ENCODE measurements at places on chromosomes 12 and 14.

GRCh38 chr12:54996205-54996604 lies 11.6 kb upstream of the TESPA1 start:
- DNase-seq, result no peak

- peak; percentile 90 for DNase-seq
Measured at GRCh38 chr12:122399592-122400373, 22.7 kb downstream of the CLIP1 start.

DNA sequence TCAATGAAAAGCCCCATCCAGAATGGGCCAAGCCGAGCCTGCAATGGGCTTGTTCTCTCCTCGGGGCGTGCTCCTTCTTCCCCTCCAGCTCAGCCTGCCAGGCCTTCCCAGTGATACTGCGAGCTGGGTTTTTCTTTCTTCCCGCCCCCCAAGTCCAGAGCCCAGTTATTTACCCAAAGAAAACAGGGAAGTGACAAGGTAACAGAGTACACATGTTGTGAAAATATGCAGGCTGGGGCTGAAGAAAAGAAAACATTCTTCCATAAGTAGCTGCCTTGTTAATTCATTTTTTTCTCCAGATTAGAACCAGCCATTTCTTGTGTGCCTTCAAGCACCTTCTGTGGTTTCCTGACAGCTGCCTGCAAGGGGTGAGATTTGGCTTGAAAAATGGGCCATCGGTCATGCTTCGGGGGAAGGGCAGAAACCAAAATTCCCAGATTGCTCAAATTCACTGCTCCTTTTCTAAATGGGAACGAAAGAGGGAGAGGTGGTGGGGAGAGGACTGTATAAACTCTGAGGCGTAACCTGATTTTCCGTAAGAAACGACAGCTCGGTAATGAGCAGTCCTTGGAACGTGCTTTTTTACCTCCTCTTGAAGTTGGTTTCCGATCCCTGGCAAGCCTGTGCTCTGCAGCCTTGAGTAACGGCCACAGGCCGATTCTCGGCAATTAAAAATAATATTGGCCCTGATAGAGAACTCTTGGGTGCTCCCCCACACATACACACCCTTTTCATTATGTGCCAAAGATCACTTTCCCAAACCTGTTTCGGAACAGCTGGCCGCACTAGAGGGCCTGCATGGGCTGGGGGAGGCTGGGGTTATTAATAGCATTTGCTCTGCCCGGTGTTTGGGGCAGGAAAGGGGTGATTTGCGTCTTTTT lies 229.4 kb downstream of the ZFP36L1 start:
- DNase-seq, result peak; percentile 79

DNA sequence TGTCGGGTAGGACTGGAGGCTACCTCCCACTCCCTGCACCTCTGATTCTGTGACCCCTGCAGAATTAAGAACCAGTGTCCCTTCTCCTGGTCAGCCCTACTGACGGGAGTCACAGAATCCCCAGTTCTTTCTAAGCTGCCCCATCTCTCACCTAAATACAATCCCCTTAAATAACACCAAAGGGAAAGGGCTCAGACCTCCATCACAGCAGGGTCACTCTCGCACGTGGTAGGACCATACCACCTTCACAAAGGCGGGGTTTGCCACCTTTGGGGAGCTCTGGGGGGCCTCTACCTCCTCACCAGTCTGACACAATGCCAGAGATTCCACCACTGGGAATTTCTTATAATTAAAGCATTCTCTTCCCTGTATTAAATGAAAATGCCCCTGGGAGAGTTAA lies 35.6 kb downstream of the DAD1 start:
- DNase-seq, result no peak

- no peak for DNase-seq
Measured at GRCh38 chr12:51636581-51636980, 45.5 kb downstream of the SCN8A start.

- no peak for DNase-seq
Measured at GRCh38 chr12:7884689-7885088, 12.0 kb upstream of the SLC2A14 start.

DNA sequence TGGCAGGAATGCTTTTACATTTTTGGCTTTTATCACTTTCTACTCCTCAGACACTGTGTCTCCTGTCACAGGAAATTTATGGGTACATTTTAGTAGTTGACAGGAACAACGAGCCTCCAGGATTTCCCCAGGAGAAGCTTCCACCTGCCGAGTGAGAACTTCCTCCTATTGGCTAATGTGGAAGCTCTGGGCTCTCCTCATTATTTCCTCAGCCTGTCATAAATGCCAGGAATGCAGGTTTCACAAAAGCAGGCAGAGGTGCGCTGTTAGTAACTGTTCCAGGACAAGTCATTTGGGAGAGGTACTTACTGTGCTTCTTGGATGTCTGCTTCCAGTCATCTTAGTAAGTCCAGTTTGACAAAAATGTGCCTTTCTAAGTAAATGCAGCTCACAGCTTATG lies 19.1 kb upstream of the DCP1B start:
- DNase-seq, result no peak

GRCh38 chr12:107284692-107285091 lies 191.3 kb upstream of the CRY1 start:
- no peak for DNase-seq

DNA sequence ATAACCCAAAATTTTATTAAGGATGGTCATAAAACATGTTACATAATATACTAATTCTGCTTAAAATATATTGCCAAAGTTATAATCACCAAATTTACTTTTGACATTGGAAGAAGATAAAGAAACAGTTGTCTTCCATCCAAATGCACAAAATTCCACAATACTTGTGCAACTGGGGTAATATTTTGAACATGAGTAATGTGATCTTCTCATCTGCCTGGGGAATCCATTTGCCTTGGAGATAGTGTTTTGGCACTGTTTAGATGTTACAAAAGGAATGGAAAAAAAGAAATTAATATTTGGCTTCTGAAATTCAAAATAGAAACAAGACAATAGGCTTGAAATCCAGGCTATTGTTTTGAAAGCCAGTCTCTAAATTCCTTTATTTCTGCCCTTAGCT lies 9.1 kb downstream of the GPR19 start:
- no peak for DNase-seq

- no peak for DNase-seq
Measured at GRCh38 chr14:106044949-106045596, 518.7 kb downstream of the TMEM121 start.

DNA sequence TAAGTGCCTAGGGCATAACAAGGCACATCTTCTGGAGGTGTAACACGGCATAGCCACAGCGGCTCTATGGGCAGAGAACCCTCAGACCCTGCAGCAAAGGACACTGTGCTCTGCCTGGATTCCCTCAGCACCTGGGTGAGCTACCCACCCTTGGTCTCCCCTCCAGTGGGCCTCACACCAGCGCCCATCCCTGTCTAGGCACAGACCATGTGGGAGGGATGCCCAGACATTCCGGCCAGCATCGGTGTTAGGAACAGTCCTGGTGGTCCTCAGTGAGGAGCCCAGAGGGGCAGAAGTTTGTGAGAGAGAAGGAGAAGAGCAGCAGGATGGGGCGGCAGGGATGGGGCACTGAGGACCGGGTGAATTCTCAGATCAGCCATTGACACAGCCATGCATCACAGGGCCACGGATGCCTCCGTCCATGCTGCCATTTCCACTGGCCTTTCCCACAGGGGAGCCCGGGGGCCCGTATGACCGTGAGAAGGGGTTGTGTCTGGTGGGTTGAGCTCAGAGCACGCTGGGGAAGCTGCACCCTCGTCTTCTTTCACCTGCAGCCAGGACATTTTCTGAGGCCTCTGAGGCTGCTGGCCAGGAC lies 282.7 kb upstream of the SFSWAP start:
- no peak for DNase-seq

DNA sequence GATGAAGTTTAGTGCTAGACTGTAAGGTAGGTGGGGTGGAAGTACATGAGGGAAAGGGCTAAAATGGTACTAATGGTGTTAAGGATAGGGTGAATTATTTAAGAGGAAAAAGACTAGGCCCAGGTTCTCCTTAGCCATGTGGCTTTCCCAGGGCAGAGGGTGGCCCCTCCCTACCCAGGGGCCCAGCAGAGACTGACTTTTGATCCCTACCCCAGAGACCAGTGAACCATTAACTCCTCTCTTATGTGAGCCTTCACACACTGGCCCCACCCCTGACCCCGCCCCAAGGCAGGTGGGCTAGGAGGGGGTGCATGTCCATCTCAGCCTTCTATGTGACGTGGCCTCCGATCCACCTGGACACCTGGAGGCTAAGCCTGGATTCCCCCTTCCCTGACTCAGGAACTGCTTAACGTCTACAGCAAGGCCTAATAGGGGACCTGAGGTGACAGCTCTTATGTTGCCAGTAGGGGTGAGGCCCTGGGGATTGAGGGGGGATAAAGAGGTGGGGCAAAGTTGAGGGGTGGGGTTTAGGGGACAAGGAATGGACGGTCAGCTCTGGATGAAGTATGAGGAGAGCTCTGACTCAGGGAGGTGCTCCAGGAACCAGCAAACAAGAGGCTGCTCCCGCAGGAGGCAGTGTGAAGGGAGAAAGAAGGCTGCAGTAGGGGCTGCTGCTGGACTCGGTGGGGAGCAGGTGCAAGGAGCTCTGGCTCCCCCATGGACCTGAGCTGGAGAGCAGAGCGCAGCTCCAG lies 757 bp downstream of the SLC39A5 start:
- no peak for DNase-seq

DNA sequence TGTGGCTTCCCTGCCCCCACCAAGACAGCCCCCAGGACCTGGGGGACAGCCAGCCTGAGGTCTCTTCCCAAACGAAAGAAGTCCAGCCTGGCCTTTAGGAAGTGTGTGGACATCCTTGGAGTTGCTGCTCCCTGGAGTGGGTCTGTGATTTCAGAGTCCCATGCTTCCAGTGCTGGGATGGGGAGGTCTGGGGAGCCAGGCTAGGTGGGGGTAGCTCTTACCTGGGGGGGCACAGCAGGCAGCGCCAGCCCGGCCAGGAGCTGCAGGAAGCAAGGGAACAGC lies 509 bp downstream of the PGF start:
- DNase-seq, result no peak

DNA sequence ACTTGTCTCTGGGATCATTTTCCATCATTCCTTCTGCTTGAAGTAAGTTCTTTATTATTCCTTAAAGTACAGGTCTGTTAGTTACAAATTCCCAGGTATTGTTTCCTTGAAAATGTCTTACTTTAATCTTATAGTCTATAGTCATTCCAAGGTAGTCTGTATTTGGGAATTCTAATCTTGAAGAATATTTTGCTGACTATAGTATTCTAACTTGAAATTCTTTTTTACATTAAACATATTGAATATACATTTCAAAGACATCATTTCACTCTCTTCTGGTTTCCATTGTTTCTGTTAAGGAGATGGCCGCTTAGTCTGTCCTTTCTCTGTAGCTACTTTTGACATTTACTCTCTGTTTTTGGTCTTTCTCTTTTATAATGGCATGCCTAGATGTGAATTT lies 399.8 kb downstream of the TMEM117 start:
- DNase-seq, result no peak

DNA sequence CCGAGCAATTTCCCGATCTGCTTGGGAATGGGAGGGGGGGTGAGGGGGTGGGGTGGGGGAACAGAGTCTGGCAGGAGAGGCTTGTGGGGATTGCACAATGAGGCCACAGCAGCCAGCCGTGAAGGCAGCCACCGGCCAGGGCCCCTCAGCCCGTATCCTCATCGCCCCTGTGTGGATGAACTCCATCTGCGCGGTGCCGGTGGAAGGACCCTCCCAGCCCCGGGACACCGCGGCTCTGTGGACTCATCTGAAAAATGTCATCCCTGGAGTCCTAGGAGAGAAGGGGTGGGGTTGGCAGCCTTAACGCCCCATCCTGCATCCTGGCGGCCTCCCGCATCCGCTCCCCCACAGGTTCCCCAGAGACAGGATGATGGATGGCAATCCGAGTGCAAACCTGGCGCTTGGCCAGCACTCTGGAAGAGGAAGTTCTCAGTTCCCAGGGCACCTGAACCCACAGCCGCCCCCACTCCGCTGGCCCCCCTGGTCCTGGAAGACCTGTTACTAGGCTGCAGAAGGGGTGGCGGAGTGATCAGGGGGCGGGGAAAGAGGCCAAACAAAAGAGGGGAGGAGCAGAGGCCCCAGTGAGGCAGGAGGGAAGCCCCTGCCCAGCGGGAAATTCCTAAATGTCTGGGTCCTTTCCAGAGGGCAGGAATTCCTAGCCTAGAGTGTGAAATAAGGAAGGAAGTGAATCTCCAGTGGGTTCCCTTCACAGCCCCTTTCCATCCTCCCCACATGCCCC lies 1.2 kb upstream of the TNFAIP2 start:
- peak; percentile 66 for DNase-seq

DNA sequence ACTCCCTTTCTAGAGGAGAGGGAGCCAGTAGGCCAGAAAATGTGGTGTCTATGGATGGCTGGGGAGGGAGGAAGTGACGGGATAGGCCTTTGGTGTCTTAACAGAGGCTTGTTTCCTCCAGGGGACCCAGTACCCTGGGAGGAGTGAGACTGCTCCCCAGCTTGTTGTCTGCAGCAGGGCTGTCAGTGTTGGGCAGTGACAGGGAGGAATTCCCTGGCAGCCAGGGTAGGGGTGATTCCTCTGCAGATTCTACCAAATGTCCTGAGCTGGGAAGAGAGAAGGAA lies 64.0 kb downstream of the GALNT16 start:
- no peak for DNase-seq

GRCh38 chr14:68759017-68759560 lies 33.8 kb downstream of the ZFP36L1 start:
- DNase-seq, result no peak

DNA sequence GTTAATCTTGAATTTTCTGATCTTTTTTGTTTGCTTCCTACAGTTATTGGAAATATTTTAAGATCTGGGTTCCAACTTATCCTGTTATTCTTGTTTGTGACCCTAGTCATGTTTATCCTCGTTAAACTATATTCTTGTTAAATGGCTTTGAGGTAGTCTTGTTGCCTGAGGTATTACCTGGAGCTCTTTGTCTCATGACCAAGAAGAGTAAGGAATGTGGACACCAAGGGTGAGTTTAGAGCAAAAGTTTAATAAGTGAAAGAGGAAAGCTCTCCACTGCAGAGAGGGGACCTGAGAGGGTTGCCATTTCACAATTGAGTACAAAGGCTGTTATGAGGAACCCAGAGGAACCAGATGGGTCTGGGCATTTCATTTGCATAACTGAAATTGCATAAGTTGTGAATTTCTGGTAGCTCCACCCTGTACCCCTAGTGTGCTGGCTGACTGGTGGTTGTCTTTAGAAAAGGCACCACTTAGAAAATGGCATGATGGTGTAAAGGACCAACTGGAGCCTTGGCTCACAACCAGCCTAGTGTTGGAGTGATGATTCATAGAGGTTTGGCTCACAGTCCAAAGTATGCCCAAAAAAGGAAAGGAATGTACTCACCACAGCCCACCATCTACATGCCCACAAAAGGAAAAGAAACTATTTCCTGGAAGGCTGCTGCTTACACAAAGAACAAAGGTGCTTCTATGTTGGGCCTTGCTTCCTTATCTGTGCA lies 36.7 kb upstream of the RESF1 start:
- peak; percentile 60 for DNase-seq

GRCh38 chr14:76779221-76780057 lies 18.2 kb downstream of the VASH1 start:
- DNase-seq, result no peak

DNA sequence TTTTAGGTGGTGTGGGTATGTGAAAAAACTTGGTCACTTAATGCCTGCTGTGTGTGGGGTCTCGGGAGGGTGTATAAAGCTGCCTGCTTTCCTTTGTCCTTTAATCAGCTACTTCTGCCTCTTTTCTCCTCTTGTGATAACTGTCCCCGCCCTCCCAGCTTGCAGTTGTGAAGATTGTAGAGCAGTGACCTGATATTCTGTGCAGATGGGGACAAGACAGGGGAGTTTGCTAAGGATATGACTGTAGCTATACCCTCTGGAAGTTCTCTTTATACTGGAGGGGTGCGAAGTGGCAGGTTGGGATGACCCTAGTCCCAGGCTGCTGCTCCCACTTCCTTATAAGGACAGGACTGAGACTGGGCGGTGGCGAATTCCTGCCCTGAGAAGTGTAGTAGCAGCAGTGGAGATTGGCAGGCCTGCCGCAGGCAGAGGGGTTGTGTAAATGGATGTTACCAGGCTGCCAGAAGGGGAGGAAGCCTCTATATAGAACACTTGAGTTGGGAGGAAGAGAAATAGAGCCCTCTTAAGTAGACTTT lies 835 bp downstream of the MYL6 start:
- DNase-seq, result peak; percentile 53
